CD4-positive, alpha-beta T cell treated with Interleukin-4 for 1 hour (primary cell): ENCODE measurements at places on chromosomes 1 and 21.

DNA sequence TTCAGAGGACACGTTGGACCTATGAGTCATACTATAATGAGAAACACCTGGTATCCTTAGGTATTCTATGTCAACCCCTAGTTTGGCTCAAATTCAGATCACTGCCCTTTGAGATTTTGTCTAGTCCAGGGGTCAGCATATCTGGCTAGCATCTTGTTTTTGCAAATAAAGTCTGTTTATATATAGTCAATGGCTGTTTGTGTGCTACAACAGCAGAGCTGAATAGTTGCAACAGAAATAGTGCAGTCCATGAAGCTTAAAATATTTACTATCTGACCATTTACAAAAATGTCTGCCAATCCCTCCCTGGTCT lies 48.5 kb upstream of the EDEM3 start:
- DNase-seq = no peak

DNA sequence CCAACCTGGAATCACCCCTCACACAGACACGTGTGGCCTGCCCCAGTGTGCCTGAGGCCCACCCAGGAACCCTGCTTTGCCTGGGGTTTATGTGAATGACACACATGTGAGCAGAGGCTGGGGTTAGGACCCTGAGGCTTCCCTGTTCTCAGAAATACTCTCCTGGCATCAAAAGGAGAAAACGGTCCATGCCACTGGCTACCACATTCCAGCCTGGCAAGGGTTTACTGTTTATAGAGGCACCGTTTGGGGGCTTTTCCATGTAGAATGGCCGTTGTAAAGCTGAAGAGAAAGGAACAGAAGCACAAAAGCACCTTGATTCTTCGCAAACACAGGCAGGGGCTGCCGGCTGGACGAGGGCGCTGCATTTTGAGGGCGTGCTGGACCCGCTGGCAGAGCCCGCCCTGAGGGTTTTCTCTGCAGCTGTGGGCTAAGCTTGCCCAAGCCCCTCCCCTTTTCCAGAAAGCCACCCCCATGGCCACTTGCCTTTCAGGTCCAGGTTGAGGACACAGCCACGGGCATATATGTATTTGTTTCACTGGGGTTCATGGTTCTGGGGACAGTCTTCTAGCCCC lies 13.0 kb downstream of the TFF3 start:
- DNase-seq = no peak

GRCh38 chr1:203065191-203065590 lies 20.6 kb downstream of the MYOG start:
- DNase-seq = no peak

DNA sequence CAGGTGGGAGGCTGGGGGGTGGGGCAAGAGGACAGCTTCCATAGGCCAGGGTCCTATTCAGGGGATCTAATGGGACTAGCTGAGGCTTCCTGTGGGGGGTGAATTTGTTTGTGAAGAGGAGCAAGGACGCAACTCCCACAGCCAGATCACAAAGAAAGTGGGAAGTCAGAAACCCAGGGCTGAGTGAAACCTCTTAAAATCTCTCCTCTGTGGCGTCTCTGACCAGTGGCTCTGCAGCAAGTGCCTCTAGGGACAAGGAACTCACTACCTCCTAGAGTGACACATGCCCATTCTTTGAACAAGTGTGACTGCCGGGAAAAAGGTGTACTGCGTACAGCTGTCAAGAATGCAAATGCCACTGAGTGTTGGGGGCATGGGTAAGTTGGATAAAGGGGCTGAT lies 187.9 kb downstream of the HIVEP3 start:
- no peak for DNase-seq

DNA sequence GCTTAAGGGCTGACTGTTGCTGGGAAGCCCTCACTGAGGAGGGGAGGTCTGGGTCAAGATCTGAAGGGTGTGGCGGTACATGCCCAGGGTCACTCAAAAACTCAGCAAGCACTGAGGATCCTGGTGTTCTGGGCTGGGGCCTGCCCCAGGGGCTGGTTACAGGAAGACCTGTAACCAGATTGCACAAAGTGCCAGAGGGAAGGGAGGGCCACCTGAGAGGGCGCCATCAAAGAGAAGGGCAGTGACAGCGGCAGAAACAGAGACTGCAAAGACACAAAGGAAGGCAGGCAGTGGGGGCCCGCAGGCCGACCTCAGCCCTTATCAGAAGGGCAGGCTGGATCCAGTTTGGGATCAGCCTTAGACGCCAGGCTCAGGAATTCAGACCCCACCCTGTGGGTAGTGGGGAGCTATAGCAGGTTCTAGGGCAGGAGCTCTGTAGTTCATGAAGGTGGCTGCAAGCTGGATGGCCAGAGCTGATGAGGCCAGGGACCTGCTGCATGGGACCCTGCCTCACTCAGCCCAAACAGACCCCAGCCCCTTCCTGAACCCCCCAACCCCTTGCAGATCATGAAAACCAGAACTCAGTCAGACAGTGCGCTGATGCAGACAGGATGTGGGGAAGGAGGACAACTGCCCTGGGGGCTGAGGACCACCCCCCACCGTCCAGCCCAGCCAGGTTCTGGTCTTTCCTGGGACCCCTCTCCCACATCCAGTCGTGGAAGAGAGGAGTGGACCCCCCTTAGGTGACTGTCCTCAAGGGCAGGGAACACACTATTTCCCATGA lies 3.9 kb downstream of the SH2D5 start:
- no peak for DNase-seq

GRCh38 chr1:98661544-98662355 lies at the start of gene SNX7:
Gene SNX7, plus strand, starts transcription at chr1:98661721. Its CDS starts 11 bp downstream, at chr1:98661732.
- no peak for DNase-seq
